ENCODE measurements at places on chromosomes 7 and 10.

DNA sequence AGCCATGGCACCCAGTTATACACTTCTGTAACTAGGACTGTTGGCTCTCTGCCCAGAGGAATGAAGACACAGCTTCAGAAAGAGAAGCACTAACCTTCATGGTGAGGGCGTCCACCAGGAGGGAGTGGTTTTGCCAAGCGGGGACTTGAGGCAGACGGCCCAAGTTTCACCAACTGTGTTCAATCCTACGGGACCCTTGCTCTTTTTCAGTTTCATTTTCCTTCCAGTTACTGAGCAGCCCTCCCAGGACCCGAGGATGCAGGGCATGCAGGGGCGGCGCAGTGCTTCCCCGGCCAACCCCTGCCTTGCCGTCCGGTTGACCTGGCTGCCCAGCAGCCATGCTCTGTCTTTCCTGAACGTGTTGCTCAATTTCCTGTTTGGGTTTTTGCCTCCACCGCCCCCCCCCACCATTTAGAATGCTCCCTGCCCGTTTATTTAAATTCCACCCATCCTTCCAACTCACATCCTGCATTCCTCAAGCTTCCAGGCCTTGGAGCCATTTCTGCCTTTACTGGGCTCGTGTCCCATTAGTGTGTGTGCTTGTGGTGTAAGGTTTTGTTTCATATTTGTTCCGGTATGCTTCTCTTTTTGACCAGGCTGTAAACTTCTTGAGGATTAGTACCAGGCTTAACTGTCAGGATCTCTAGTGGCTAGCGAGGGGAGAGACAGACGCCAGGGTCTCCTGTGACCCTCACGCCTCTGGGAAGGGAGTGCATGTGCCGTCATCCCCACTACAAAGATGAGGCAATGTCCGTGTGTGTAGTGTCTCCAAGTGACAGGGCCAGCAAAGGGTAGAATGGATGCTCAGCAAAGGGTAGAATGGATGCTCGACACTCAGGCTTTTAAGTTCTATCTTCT, 31.6 kb downstream of the IL15RA start:
- no peak for DNase-seq

GRCh38 chr7:64890761-64891362, 12.2 kb upstream of the ZNF273 start:
- DNase-seq = no peak

- DNase-seq = no peak
These were observed 29.7 kb downstream of the PLXNA4 start for GRCh38 chr7:132546366-132547127.

DNA sequence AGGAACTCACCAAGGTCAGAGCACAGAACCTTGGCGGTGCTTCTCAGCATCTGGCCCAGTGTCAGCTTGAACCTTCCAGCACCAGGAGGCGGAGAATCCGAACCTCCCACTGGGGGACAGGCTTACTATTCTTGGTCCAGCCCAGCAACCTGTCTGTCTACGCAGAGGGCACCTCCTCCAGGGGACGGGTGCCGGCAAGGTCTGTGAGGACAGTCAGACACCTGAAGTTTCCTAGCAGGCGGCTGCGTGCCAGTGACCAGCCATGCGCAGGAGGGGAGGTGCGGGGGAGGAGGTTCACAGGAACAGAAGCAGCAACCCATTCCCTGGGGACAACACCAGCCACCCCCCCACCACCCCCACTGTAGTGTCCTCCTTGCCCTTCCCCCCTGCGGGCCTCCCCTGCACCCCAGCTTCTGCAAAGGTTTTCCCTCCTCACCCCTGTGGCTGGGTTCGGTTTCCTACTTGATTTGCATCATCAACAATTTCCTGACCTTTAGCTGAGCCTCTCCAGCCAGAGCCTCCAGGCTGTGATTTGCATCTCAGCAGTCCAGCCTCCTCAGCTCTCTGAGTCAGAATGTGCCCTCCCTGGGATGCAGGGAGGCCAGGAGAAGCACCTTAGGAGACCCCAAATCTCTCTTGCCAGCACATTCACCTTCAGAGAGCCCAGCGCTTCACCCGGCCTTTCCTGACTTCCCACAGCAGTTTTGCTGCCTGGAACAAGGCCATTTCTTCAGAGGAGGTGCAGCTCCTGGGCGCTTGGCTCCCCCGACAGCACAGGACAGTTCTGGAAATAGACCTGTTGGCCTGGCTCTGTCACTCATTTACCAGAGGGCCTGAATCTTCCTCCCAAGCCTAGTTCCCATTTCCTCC, 107.5 kb upstream of the NPS start:
- DNase-seq = no peak

GRCh38 chr10:119403921-119404320, 138.6 kb downstream of the RGS10 start:
- no peak for DNase-seq

GRCh38 chr7:155935726-155936125, 123.5 kb upstream of the SHH start:
- no peak for DNase-seq

DNA sequence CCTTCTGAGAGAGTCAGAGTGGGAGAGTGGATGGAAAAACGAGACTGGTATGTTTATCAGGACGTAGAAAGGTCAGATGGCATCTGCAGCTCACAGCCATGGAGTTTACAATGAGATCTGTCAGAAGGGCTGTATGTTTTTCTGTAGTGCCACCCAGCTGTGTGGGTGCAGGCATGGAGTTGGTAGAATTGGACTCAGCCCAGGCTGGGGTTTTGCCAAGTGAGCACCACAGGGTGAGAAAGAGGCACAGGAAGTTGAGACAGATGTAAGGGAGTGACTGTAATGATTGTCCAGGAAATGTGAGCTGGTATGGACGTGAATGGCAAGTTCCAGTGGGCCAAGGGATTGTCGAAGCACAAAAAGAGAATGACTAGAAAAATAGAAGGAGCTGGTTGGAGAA, 9.1 kb upstream of the ZYX start:
- DNase-seq = no peak

GRCh38 chr7:129436335-129436923, 2.2 kb downstream of the STRIP2 start:
- peak; percentile 12 for DNase-seq

GRCh38 chr10:103727546-103727963, 127.8 kb downstream of the SH3PXD2A start:
- DNase-seq = no peak

DNA sequence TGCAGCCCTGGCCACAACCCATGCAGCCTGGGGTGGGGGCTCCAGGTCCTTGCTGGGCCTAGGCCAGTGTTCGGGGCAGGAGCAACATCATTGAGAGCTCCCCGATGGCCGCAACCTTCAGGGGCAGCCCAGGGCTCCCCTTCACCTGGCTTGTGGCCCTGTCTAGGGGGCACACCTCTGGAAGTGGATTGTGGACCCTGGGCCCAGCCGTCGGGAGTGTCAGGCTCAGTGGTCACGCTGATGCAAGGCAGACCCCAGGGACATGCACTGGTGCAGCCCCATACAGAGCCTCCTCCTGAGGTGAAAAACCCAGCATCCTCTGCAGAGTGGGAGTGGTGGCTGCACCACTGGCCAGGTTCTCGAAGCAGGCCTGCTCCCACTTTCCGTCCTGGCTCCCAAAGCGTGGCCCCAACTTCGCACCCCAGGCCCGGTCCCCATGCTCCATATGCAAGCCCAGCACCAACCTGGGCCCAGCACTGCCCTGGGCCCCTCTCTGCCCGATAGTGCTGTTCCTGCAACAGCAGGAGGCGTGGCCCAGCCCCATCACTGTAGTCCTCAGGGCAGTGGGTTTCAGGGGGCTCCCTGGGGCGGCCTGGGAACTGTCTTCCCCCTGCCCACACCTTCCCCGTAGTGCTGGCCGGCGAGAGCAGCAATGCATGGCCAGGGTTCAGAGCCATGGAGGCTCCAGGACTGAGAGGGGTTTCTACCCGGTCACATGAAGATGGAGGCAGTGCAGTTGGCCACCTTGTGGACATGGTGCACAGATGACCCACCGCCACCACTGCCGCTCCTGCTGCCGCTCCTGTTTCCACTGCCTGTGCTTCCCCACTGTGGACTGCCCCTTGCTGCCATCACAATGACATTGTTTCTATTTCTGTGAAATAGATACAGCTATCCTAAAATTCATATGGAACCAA, 303.9 kb upstream of the NRG3 start:
- no peak for DNase-seq

- DNase-seq = no peak
These were observed 2.8 kb downstream of the COPS6 start for GRCh38 chr7:100091411-100092181.

DNA sequence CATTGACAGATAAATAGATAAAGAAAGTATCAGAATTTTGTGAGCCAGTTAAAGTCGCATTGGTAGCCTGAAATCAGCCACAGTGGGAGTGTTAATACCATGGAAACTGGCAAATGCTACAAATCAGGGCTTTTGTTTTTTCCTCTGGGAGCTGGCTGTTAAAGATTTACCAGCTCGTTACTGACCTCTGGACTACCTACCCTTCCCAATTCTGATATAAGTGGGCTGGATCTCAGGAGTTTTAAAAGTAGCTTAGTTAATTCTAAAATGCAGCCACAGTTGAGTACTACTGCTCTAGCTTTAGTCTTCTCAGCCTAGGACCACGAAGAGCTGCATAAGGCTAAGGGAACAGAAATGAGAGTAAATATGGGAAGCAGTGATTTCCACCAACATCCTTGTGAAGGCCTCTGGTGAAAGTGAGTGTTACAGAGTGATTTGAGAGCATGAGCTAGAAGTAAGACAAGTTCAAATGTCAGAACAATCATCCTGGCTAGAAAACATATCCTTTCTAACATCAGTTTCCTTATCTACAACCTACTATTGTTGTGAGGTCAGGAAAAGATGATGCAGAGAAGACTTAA, 53.2 kb downstream of the A1CF start:
- no peak for DNase-seq

GRCh38 chr10:43870968-43871439, 222.3 kb upstream of the ZNF32 start:
- no peak for DNase-seq

DNA sequence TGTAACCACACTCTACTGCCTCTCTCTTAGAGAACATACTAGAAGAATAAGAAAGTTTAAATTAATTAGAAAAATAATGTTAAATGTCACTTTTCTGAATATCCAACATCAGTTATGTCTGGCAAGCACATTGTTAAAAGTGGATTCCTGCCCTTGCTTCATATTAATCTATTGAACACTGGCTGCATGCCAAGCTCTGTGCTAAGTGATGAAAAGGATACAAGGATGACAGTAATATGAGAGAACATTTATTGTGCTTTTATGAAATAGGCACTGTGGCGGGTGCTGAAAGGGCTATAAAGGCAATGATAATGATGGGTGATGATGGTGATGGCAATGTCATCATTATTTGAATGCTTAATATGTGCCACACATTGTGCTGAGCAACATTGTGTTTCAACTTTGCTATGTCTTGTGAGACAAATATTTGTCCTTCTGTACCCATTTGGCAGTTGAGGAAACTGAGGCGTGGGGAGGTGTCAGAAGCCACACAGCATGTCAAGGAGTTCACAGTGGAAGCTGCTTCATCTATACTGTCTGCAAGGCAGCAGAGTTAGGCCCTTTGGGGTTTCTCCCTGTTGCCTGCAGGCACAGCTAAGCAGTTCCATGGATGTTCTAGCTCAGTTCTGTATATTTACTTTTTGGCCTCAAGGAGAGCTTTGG, 64.2 kb upstream of the RAPGEF5 start:
- DNase-seq = peak; percentile 15

DNA sequence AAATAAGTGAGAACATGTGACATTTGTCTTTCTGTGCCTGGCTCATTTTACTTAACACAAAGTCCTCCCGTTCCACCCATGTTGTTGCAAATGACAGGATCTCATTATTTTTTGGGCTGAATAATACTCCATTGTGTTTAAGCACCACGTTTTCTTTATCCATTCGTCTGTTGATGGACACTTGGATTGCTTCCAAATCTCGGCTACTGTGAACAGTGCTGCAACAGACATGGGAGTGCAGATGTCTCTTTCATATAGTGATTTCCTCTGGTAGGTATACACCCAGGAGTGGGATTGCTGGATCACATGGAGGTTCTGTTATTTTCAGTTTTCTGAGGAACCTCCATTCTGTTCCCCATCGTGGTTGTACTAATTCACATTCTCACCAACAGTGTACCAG, 264.4 kb upstream of the GALNT17 start:
- no peak for DNase-seq

- DNase-seq = no peak
These were observed 29.2 kb downstream of the ELMO1 start for GRCh38 chr7:37419496-37419895.
